ENCODE measurements at places on chromosomes 4 and X.

GRCh38 chrX:31139961-31140360 is 68.1 kb upstream of the FTHL17 start:
- no peak for DNase-seq

DNA sequence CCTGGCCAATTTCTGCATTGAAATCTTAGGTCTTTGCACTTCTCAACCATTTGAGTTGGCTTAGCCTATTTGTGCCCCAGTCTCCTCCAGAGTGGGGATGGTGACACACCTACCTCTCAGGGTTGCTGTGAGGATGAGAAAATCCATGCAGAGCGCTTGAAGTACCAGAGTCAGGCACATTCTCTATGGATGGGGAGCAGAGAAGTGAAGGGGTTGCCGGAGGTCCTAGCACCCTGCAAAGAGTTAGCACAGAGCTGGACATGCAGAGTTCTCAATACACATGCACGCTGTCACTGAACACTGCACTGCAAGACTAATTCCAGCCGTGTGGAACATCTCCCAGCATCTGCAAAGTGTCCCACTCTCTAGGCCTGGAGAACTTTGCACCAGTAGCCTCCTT is 2.6 kb upstream of the STK32B start:
- DNase-seq, result no peak

DNA sequence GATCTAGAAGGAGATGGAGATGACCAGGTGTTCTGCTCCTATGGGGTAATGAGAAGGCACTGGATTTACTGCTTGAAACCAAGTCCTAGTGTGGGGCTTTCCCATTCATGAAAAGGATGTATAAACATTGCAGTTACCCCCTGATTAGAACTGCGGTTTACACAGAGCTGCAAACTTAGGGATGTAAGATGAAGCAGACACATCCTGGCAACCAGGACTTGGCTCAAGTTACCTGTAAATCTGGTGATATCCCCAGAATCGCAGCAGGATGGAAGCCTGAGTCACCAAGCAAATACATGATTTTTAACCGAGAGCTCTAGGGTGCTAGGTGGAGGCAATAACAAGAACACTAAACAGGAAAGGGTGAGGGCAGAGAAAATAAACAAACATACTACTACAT is 178.6 kb upstream of the MAMLD1 start:
- no peak for DNase-seq

DNA sequence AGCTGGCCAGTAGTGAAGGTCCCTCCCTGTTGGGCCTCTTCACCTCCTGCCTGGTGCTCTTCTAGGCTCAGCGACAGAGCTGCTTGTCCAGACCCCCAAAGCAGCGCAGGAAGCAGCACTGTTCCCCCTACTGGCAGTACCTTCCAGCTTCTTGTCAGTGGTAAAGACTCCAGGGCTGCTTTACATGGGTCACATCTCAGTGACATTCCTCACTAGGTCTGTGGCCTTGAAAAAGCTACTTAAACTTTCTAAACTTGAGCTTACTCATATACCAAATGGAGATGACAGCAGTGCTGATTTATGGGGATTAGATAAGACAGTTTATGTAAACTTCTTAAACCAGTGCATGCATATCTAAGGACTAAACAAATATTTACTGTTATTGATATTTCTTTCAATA is 117.3 kb downstream of the FAT4 start:
- DNase-seq, result peak; percentile 57

DNA sequence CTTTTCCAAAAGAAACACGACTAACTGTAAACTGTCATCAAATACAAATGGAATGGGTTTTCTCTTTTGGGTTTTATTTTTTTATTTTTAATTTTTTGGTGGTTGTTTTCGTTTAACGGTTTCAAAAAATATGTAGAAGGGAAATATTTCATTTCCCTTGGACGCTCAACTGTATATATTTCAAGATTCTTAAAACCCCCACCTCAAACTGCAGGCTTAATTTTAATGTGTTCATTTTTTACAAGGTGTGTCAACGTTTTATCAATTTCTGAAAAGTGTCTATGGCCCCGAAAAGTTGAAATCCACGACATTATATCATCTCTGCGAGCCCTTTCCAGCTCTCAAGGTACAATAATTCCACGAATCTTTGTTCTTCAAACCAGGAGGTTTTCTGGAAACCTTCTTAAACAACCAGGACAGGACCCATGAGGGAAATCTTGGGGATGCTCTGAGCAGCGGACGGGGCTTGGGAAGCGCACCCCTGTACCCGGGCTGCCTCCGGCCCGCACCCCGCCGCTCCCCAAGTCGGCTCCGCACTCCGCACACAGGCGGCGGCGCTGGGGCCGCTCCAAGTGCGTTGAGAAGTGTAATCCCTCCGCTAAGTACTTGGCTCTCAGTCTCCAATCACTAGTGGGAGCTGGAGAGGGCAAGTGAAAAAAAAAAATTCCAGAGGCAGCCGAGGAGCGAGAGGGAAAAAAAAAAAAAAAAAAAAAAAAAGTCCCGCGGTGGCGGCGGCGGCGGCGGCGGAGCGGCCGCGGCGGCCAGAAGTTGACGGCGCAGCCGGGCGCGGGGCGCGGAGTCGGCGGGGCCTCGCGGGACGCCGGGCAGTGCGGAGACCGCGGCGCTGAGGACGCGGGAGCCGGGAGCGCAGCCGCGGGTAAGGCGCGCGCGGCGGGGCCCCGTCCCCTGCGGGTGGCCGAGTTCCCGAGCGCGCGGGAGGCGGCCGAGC is at the start of gene BMPR1B:
BMPR1B (plus strand) TSS at position 764 of the 949 bp plus-strand sequence. CDS start 346,470 bp downstream, outside the sequence.
- DNase-seq, result peak; percentile 62

- peak; percentile 88 for DNase-seq
Observed at GRCh38 chr4:182938205-182938645, 21.0 kb upstream of the DCTD start.

DNA sequence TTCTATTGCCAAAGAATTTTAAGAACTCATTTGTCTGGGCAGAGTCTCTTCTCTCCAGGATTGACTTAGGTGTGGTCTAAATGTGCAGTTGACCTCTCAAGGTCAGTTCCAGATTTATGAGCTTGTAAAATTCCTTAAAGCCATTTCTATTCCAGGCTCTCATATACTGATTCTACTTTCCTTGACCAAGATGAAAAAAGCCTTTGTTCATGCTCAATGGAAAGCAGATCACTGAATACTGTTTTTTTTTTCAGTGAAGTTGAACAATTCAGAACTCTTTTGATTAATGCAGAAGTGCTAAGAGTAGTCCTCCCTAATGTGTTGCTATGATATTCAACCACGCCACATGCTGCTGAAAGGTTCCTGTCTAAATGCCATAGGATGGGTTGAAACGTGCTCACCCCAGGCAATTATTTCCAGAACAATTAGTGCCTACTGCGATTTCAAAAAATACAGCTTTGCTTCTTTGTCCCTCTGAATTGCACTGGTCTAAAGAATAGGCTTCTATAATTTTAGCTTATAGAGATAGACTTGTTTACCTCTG is 312.4 kb upstream of the PABPC5 start:
- DNase-seq, result peak; percentile 2

DNA sequence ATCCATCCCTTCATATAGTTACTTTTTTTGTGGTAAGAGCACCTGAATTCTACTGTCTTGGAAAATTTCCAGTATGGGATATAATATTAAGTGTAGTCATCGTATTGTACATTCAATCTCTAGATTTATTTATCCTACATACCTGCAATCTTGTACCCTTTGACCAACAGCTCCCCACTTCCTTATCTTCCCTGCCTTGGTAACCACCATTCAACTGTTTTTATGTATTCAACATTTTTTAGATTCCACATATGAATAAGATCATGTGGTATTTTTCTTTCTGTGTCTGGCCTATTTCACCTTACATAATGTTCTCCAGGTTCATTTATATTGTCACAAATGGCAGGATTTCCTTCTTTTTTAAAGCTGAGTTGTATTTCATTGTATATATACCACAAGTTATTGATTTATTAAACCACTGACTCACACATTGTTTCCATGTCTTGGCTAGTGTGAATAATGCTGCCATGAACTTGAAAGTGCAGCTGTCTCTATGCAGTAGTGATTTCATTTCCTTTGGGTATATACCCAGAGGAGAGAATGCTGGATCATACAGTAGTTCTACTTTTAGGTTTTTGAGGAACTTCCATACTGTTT is 572.5 kb downstream of the MAGEB5 start:
- DNase-seq, result no peak

DNA sequence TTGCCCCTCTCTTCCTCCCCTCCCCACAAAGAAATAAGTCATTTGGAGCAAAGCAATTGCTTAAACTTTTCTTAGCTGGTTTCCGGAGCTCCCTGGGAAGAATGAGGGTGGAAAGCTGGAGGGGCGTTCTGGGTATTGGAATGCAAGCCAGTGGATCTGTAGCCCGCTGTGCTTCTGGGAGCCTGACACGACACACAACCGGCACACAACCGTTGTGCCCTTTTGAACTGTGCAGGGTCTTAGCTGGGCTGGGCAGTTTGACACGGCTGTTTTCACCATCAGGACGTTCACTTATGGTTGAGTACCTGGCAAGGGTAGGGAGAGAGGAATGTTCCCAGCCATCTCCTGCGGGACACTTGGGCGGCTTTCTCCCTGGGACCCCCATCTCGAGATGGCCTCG is 38.3 kb downstream of the SHROOM2 start:
- no peak for DNase-seq

DNA sequence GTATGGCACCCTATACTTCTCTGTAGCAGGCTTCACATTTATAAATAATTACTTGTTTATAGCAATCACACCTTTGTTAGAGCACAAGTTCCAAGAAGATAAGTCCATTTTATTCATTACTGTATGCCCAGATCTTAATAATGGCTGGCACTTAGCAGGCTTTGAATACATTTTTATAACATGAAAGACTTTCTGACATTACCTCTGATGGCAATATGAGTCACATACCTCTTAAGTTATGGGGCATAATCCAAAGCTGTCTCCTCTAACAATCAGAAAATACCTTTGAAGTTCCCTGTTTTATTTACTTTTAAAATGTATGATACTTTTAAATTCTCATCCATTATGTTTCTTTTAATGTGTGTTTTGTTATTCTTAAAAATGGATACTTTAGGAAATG is 12.2 kb downstream of the SCRG1 start:
- no peak for DNase-seq

GRCh38 chr4:152290366-152290921 is 245.4 kb downstream of the FBXW7 start:
- DNase-seq, result no peak
